Tibial nerve (tissue), 4 donors: ENCODE measurements at places on chromosomes 6 and 20.

DNA sequence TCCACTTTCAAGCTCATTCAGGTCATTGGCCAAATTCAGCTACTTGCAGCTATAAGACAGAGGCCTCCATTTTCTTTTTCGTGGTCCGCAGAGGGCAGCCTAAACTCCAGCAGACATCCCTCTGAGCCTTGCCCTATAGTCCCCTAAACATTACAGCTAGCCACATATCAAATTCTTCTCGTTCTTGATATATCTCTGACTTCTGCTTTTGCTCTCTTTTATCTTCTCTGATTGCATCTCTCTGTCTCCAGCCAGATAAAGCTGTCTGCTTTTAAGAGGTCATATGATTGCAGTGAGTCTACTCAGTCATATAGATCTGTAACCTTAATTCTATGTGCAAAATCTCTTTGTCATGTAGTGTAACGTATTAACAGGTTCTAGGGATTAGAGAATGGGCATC, 358.4 kb upstream of the RGS17 start:
- no peak for DNase-seq

GRCh38 chr6:109443425-109443950, 3.0 kb downstream of the SMPD2 start:
- no peak for DNase-seq

- no peak for DNase-seq
Observed at GRCh38 chr6:56241124-56241802, 6.1 kb downstream of the COL21A1 start.

DNA sequence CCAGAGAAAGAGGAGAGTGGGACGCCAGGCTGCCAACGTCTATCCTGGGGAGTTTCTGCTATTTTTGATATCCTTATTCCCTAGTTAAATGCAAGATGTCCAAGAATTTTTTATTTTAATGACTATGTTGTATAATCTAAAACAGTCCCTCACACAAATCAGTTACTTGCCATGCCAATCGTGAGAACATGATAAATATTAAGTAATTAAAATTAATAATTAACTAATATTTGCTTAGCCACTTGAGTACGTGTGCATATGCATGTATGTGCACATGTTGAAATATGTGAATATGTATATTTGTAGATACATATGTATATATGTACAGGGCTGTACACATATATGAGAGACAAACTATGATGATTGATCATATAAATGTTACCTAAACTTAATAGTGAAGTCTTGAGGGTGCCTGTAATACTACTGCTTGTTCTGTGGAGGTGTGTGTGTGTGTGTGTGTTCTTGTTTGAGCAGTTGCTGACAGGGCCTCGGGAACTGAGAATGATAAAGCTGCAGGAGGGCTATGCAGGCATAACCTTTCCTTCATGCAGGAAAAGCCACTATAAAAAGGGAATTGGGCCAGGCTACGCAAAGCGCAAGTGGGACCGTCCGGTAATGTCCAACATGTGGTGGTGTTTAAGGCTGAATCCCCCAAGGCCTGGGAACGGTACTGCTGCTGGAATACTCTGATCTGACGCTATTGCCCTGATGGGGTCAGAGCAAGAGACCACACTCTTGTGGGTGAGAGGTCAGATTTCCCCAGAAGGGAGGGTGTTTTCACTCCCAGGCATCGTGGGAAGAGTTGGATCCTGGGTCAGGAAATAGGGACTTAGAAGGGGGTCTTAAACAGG, 148.3 kb upstream of the TBX18 start:
- no peak for DNase-seq

DNA sequence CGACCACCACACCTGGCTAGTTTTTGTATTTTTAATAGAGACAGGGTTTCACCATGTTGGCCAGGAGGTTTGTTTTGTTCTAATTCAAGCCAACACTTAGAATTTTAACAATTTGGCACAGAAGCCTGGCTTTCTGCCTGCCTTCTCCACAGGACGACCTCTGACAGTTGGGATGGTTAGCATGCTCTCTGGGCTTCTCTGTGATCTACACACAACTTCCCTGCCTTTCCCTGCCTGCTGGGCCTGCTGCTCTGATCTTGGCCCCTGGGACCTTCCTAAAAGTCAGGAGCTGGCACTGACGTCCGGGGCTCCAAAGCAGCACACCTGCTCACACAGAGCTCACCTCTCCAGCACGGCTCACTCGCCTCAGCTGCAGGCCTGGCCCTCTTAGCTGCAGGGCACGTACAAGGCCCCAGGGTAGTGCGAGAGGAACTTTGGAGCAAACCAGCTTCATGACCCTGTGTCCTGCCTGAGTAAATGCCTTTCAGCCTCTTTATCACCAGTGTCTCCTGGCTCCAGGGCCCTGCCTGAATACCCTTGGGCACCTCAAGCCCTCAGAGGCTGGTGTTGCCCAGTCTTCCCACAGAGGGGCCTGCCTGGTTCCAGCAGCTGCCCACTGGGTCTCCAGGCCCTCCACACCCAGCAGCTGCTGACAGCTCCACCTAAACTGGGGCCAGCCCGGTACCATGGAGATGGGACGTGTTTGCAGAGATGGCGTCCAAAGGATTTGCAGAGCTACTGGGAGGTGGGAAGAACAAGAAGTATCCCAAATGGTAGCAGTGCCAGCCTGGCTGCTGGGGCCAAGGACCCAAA, 96.0 kb downstream of the PSMB1 start:
- DNase-seq = no peak

DNA sequence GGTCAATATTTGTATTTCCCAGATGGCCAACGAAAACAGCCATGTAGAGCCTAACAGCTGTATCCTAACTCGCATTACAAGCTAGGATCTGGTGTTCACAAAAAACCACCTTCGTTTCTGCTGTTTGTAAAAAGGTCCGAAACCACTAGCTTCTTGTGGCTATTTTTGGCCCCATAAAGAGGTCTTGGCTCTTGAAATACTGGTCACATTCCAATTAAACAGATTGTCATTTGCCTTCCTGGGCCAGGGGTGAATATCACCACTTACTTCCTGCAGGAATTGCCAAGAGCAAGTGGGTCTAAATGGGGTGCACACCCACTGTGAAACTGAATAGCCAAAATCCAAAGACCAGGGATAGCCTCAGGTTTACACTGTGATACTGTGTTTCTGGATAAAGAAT, 48.2 kb downstream of the TSHZ2 start:
- no peak for DNase-seq

- no peak for DNase-seq
Observed at GRCh38 chr20:38608188-38608587, 6.6 kb downstream of the ARHGAP40 start.

- no peak for DNase-seq
Observed at GRCh38 chr20:17399303-17399985, 131.7 kb downstream of the BFSP1 start.

DNA sequence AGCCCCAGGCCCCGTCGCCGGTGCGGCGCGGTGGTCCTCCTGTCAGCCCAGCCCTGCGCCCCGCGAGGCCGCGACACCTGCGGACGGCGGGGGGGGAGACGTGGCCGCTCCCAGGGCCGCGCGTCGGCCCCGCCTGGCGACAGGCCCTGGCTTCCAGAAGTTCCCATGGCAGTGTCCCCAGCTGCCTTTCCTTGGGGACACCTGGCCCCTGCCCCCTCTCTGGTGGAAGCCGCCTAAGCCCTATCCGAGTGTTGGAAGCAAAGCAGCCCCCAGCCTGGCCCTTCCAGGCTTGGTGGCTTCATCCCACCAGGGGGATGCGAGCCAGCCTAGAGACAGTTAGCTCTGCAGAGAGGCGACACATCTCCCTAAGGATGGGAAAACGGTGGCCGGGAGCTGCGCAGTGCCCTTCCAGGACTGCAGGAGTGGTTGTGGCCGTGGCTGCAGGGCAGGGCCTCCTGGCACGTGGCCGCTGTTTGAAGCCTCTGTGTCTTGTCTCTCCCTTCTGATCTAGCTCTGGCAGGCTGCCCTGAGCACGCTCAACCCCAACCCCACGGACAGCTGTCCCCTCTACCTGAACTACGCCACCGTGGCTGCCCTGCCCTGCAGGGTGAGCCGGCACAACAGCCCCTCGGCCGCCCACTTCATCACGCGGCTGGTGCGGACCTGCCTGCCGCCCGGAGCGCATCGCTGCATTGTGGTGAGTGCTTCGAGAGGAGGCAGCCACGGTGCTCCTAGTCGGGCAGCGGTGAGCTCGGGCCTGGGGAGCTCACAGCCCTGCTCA, 816 bp downstream of the NPEPL1 start:
- DNase-seq = no peak

- no peak for DNase-seq
Observed at GRCh38 chr20:32861446-32861845, 2.7 kb downstream of the EFCAB8 start.

GRCh38 chr6:13848522-13849150, 34.3 kb upstream of the MCUR1 start:
- no peak for DNase-seq

DNA sequence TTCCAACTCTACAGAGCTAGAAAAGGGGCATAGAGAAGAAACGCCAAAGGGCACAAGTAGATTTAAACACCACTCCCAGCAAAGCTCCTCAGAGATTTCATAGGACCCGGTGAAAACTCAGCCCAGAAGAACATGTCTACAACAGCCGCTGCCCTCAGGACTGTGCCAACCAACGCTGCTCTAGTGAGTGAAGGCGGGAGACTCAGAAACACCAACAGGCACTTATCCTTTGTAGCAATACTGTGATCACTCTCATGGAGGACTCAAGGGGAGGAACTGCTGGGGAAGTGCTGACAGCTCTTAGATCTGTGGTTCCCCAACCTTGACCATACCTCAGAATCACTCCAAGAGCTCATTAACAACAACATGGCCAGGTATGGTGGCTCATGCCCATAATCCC, 39.5 kb downstream of the STAU1 start:
- no peak for DNase-seq
